Activated CD4-positive, alpha-beta T cell treated with anti-CD3 and anti-CD28 coated beads, Interleukin-2, amount 10 ng/mL, durations not matched to agents 7 days and 5 days (primary cell): ENCODE measurements at places on chromosomes 3 and 15. TPM values are rescaled to one million over a fixed set of nuclear protein-coding genes. Genes with fewer than 3 reads are reported as not detected.
A peak's percentile ranks its signal among the peaks of the same experiment; 100 is the strongest.

GOLGA6D gene
- not detected for total RNA-seq

ACKR4 gene
- total RNA-seq, result 0.10 TPM

GPR160 gene
- 6.1 TPM for total RNA-seq

DNA sequence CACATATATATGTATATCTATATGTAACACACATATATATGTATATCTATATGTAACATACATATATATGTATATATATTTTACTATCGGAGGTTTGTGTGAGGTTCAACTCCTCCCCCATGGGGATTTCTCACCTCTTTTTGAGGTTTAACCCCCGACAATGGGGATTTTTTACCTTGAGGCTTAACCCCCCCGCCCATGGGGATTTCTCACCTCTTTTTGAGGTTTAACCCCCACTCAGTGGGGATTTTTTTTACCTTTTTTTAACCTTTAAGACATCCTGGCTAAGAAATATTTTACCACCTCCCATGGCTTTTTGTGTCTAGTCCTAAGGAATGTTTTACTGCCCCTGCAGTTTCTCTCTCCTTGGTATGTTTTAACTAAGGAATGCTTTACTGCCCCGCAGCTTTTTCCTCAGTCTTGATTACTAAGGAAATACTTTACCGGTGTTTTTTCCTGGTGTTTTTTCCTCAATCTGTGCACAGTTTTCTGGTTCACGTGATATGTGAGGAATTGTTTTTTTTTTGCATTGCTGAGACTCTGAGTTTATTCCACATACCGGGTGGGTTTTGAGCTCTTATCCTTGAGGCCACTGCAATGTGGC lies 185.2 kb downstream of the KLF13 start:
- DNase-seq, result peak; percentile 29

- DNase-seq, result no peak
Measured at GRCh38 chr3:60364475-60364874, 886.8 kb downstream of the FHIT start.

- no peak for DNase-seq
Measured at GRCh38 chr3:126567696-126568438, 9.1 kb upstream of the C3orf22 start.

GRCh38 chr3:185878920-185879319 lies 54.1 kb upstream of the IGF2BP2 start:
- DNase-seq, result no peak

DNA sequence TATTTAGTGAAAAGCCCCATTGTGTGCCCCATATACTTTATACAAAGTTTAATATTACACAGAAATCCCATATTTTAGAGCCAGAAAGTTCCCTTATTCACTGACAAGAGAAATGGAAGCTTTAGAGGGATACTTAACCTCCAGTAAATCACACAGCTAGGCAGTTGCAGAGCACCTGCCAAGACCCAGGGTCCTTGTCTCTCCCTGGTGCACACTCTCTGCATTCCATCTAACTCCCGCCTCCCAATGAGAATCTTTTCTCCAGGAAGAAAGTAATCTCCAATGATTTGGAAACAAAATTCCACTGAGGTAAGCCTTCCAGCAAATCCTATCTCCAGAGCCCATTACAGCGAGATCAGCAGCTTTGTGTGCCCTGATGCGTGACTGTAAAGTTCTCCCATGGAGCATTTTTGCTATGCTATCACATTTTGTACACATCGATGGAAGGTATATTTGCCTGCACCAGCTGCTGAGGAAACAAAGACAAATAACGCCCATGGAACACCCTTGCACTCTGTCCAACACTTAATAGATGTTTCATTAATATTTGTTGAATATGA lies 41.4 kb downstream of the ULK4 start:
- no peak for DNase-seq

DNA sequence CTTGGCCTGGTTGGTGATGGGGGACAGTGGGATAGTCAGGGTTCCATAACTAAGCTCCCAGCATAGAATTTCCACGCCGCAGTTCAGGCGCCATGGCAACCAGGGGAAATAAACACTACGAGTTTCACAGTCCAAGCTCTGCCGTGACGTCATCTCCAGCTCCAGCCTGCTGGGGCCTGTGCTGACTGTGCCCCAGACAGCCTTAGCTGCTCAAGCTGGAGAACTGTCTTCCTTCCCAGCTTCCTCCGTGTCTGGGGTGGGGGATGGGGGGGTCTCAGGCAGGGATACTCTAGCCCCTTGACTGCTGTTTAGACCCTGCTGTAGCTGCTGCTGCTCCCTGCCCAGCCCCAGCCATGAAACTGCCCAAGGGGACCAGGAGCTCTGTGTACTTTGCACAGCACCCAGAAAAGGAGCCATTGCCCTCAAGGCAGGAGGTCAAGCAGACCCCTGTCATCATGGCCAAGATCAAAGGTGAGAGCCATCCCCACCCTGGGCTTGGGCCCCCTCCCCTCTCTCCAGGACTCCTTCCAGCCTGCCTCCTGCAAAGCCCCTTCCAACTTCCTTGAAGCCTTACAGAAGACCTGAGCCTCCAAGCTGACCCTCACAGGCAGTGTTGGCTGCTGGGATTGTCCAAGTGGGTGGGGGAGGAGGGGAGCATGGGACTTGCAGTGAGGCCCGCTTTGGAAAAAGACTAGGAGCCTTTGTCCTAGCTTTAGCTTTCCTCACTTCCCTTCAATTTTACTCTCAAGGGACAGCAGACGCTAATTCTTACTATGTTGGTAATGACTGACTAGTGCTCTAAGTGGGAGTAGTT lies 11.4 kb upstream of the CSPG4 start:
- peak; percentile 42 for DNase-seq
